T47D (cell line): ENCODE measurements at places on chromosomes 16 and 17.

GRCh38 chr17:18037486-18037885, 1.5 kb downstream of the ATPAF2 start:
- DNase-seq = no peak

DNA sequence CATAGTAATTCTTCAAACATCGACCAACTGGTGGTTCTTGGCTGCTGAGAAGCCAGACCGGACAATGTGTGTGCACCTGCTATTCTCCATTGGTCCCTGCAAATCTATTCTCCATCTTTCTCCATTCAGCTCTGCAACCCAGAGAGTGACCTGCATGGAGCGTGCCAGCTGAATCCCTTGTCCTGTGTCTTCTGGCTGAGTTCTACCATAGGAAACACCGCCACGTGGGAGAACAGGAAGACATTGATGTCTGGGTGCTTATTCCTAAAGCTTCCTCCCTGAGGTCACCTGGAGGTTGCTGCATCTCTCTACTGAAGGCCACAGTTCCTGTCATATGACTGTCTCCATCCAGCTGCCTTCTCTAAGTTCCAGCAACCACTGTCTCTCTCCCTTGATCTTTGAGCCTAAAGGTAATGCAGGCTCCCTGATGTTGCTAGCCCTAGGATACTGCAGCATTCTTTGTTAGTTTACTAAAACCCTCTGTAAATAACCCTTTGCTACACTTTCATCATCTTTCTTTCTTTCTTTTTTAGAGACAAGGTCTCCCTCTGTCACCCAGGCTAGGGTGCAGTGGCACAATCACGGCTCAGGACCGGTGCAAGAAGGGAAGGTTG, 10.6 kb upstream of the SMG1 start:
- DNase-seq = no peak

DNA sequence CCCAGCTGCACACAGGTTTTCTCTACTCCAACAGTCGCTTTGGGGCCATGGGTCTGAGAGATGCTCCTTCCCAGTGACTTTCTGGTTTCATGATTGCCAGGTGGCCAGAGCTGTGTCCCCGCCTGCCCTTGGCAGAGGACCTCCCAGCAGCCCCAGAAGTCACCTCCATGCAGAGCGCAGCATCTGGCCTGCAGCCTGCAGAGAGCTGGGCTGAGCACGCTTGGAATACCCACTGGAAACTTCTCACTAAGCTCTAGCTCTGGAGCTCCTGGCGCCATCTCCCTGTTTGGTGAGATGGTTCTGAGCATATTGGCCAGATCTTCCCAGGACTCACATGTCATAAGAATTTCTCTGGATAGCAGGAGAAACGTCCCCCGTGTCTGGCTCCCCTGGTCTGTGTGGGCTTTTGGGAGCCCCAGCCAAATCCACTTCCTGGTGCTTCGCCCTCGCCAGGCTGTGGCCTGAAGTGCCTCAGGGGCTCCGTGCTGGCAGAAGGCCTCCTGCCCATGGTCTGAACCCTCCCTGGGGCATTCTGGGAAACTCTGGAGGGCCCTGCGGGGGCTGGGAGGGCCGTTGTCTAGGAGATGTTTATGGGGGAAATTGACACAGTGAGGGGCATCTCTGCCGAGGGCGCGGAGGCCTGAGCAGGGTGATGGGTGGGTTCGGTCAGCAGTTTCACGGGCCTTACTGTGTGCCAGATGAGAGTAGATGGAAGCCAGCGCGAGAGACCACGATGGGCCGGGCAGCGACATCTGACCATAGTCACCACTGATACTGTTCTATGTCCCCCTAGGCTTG, 73.2 kb upstream of the CIBAR2 start:
- DNase-seq = no peak

DNA sequence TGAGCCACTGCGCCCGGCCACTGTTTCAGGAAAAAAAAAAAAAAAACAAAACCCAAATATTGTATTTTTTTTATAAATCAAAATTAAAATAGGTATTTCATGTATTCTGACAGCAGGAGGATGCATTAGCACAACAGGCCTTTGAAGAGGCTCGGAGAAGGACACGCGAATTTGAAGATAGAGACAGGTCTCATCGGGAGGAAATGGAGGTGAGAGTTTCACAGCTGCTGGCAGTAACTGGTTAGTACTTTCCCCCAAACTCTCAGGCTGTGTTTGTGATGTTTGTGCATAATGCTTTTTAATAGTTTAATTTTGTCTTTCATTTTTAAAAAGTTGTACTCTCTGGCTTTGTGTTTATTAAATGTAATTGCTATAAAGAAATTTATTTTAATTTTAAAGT, 27.6 kb upstream of the PHAF1 start:
- DNase-seq = no peak

DNA sequence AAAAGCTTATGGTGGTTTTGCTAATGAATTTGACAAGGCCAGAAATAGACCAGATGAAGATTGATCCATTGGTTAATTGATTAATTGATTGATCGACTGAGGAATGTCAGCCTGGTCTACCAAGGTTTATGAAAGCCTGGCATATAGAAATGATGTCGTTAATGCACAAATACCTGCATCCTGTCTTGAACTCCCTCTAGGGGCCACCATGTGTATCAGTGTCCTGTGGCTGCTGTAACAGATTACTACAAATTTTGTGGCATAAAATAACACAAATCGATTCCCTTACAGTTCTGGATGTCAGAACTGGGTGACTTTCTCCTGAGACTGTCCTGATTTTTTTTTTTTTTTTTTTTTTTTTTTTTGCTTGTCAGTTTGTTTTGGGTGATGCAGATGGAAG, 553.2 kb downstream of the MAF start:
- DNase-seq = peak; percentile 4

DNA sequence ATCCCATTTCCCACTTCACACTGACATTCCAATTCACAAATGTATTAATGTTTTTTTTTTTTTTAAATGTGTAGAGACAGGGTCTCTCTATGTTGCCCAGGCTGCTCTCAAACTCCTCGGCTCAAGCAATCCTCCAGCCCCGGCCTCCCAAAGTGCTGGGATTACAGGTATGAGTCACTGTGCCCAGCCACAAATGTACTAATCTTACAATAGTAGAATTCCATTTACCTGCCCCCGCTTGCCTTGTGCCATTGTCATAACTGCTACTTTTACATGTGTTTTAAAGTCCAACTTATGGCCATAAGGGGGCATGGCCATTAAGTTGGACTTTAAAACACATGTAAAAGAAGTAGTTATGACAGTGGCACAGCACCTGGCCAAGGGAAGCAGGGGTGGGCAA, 4.6 kb downstream of the MMP28 start:
- no peak for DNase-seq

GRCh38 chr16:23836078-23836403, 258 bp downstream of the PRKCB start:
- DNase-seq = no peak
